Posterior cingulate gyrus (tissue), 11 donors: ENCODE measurements at places on chromosomes 6 and 20.

- no peak for DNase-seq
Measured at GRCh38 chr20:6599876-6600735, 167.4 kb upstream of the BMP2 start.

DNA sequence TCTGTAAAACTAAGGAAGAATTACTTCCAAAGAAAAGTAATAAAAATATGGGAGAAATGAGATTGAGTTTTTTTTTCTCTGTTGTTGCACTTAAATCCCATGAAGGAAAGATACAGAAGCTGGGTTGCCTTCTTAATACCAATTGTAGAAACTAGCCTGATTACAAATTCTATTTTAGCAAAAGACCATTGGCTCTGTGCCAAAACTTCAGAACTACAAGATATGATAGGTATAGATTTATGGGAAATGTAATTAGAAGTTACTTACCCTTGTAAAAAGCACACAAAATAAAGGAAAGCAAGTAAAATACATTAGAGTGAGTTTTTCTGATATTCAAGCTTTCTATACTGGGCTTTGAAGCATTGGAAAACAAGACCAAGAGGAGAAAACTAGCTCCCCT is 73.5 kb upstream of the SCGN start:
- no peak for DNase-seq

DNA sequence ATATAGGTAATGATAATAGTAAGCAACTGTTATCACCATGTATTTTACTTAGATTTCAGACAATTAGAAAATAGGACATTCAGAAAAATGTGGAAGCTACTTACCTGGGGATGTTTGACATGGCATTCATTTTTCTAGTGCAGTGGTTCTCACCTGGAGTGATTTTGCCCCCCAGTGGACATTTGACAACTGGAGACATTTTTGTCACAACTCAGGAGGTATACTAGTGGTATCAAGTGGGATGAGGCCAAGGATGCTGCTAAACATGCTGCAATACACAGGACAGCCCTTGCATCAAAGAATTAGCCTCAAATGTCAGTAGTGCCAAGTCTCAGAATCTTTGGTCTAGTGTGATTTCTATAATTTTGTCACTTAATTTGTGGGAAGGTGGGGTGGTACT is 36.1 kb downstream of the NUS1 start:
- no peak for DNase-seq

DNA sequence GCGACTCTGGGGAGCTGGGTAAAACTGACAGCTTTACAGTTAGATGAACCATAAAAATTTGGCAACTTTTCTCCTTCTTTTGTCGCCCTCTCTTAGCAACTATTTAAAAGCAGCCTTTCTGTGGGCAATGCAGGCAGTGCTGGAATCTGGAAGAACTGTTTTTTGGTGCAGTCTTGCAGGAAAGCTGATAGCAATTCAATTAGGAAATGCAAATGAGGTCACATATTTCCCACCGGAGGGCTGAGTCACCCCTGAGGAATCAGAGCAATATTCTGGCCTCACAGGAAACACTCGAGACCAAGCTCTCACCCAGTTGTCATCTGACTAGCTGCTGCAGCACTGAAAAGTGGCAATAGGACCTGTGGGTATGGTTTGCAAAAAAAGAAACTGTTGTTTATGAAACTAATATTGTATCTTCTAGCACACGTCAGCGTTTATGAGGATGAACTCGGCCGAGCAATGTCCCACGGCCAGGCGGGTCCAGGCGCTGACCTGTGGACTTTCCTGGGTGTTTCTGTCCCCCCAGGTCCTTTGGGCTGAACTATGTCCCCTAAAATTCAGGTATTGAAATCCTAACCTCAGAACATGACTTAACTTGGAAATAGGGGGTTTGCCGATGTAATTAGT is 312.3 kb downstream of the TAF4 start:
- no peak for DNase-seq

- no peak for DNase-seq
Measured at GRCh38 chr6:169243661-169244060, 10.0 kb downstream of the THBS2 start.

- no peak for DNase-seq
Measured at GRCh38 chr6:28250747-28251146, 1.3 kb downstream of the ZKSCAN4 start.

DNA sequence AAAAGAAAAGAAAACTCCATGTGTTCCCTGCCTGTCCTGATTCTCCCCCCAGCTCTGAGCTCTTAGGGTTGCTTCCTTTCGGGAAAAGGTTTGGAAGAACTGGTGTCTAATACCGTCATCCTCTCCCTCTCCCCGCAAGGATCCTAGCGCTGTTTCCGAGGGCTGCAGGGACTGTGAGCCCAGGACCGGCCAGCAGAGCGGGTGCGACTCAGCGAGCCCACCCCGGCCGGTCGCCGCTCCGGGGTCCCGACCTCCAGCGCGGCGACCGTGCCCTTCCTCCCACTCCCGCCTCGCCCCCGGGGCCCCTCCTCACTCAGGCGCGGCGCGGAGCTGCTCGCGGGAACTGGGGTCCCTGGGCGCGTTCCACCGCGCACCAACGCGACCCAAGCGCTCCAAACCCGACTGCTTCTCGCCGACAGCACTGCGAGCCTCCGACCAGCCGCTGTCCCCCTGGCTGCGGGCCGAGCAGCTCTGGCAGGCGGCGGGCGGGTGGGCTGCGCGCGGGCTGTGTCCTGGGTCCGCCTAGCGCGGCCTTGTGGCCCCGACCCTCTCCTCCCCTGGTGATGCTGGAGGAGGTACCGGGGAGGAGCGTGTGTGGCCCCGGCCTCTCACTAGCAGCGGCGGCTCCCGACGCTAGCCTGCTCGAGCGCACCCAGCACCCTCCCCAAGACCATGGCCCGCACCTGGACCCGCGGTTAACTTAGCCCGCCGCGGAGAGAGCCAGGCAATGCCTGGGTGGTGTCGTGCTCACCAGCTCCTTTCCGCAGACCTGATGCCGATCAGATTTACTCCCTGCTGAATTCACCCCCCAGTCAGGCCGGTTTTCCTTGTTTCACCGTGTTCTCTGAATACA is at the start of gene PLA2G7:
Gene PLA2G7 (minus strand): TSS at position 509 of the 853 bp plus-strand sequence. CDS start 12,484 bp downstream, outside the sequence.
- DNase-seq: peak; percentile 90

- no peak for DNase-seq
Measured at GRCh38 chr6:36904114-36904513, 18.4 kb downstream of the C6orf89 start.

DNA sequence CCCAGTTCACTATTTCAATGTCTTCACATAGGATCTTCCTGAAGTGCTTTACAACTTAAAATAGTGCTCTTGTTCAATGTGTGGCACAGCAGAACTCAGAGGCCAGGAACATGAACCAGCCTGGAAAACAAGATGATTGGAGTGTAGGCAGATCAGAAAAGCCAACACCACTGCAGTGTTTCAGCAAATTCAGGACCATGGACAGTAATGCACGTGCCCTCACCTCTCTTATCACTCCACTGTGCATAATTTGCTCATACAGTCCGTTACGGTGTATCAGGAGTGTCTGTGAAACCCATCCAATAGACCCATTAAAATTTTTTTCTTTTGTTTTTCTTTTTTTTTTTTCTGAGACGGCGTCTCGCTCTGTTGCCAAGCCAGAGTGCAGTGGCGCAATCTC is 27.6 kb upstream of the HACE1 start:
- DNase-seq: no peak

- DNase-seq: no peak
Measured at GRCh38 chr20:9179193-9179802, 110.4 kb downstream of the PLCB4 start.

- DNase-seq: no peak
Measured at GRCh38 chr6:157804448-157805327, 18.4 kb upstream of the SNX9 start.

- no peak for DNase-seq
Measured at GRCh38 chr6:2222275-2222842, 23.0 kb downstream of the GMDS start.
